ENCODE measurements at places on chromosomes 16 and 17.

- no peak for DNase-seq
Measured at GRCh38 chr17:82225368-82226029, 3.3 kb upstream of the SLC16A3 start.

- no peak for DNase-seq
Measured at GRCh38 chr17:27760069-27760885, 40.1 kb downstream of the NOS2 start.

DNA sequence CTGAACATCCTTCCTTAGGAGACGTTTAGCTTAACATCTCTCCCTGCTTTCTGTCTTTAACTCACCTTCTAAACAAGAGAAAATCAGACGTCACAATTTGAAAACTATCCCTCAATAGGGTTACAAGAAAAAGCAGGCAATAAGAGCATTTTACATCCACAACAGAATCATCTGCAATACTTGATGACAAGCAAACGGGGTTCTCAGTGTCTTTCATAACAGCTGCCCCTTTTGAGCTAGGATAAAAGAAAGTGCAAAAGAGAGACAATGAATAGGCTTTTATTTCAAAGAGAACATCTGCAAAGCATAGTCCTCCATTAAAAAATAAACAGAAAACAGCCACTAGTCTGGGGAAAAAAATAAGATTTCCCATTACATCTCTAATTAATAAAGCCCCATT, 13.2 kb downstream of the XYLT1 start:
- DNase-seq = no peak

DNA sequence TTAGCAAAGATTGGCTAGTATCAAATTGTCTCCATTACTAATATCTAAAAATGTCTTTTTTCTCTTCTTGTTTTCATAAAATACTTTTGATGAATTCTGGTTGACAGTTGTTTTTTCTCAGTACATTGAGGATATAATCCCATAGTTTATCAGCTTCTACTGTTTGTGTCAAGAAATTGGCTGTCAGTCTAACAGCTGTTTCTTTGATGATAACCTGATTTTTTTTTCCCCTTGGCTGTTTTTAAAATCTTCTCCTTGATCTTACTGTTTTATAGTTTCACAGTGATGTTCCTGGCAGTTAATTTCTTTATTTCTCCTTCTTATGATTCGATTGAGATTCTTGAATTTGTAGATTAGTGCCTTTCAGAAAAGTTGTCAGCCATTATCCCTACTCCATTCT, 315.3 kb upstream of the PMFBP1 start:
- DNase-seq = no peak

DNA sequence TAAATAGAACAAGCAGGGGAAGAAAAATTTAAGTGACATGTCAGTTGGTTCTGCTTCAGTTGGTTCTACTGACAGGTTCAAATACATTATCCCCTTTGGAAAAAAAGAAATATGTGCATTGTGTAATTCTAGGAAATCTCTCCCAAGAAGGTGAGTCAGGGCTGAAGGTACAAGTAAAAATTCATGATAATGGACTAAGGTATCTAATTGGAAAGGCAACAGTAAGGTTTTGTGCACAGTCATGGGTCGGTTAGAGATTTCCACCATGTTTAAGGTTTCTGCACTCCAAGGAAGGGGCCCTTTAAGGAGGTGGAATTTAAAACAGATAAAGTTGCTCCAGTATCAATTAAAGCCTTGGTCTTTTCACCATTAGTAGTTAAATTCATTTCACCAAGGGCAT, 17.9 kb upstream of the B4GALNT2 start:
- DNase-seq = no peak

DNA sequence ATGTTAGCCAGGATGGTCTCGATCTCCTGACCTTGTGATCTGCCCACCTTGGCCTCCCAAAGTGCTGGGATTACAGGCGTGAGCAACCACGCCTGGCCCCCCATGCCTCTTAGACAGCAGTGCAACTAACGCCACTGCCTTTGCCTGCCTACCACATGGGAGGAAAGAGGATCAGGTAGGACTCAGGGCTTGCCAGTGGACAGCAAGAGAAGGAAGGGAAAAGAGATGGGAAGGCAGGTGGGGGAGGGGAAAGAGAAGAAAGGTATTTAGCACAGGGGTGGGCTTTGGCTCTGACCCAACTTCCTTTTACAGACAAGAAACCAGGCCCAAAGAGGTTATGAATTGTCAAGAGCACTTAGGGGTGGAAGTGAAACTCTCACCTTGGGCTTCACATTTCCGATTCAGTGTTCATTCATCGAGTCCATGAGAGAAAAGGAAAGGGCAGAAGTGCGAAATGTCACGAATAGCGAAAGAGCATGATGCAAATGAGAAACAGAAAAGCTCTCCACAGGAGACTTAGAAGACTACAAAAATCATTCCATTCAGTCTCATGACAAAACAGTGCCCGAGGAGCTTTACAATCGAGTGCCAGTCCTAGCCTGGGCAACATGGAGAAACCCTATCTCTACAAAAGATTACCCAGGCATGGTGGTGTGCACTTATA, 36.4 kb downstream of the CDK5R1 start:
- DNase-seq = no peak

GRCh38 chr16:64705443-64705842, 416.4 kb downstream of the CDH11 start:
- no peak for DNase-seq

GRCh38 chr17:42553866-42554249, 1.1 kb downstream of the HSD17B1 start:
- no peak for DNase-seq

GRCh38 chr16:89409161-89409711, 81.1 kb downstream of the ANKRD11 start:
- DNase-seq = no peak

DNA sequence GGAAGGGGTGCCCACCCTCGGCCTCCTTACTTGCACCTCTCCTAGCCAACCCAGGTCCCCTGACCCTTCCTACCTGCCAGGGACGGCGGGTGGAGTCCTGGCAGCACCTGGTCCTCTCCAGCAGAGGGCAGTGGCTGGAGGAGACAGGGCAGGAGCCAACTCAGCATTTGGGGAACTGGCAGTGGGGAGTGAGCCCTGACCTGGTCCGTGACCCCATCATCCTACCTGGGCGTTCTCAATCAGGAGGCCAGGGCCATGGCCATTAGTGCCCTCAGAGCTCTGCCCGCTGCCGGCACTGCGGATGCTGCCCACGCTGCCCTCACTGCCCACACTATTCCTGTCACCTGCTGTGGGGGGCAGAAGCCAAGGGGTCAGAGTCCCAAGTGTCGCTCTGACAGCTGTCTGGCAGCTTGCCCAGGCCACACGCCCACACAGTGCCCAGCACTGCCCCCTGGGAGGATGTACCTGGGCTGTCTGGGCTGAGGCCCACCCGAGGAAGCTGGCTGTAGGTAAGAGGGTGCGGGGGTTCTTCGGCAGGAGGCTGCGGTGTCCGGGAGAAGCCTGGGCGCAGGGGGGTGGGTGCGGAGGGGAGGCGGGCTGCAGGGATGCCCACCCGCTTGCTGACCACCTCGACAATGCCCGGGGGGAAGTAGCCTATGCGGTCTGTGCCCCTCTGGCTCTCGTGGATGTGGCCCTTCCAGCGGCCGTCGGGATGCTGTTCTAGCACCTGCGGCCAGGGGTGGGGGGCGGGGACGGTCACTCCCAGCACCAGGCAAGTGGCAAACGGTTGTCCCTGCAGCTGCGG, 10.8 kb downstream of the CASKIN2 start:
- no peak for DNase-seq

DNA sequence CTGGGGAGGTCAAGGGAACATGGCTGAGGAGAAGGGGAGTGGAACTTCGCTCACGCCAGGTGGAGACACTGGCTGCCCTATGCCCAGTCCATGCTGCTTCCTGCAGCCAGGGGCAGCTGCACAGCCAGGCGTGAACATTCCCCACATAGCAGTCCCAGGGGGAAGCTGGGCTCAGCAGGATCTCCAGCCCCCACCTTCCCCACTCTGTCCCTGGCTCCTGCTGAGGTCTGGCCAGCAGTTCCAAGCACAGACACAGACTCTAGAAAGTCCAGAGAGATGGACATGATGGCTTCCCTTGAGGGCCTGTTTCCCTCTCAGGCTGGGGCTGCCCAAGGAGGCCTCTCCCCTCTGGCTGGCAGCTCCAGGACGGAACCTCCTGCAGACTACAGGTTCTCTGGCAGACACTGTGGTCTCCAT, 9.3 kb downstream of the JUP start:
- DNase-seq = no peak

DNA sequence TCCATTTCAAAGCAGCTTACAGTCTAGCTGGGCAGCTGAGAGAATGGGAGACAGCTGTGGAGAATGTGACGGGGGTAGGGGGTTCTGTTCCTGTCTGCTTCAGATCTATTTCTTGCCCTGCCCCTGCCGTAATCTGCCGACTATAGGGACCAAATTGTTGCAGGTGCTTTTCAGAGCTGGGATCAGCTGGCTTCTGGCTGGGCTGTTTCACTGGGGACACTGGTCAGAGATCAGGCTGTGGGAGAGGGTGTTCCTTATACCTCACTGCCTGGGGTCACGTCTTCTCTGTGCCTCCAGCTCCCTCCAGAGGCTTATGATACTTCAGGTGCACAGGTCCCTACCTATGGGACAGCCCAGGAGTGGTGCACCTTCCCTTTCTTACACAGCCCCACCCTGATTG, 514.9 kb upstream of the GOT2 start:
- DNase-seq = no peak

DNA sequence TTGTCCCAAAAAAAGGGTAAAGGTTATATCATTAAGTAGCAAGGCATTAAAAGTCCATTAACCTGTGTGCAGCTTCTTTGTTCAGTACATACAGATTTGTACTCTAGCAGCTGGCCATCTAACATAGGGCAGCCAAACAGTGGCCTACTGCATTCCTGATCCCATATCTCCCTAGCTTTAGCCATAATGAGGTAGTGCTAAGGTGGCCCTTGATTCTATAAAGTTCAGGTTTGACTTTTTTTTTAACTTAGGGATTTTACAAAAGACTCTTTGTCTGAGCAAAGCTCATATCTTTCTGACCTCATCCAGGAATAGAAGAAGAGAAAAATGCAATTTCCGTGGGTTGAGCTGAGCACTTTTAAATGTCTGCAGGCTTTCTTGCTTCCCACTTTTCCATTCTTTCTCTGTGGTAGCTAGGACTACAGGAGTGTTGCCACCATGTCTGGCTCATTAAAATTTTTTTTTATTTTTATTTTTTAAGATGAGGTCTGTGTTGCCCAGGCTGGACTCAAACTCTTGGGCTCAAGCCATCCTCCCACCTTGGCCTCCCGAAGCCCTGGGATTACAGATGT, 19.5 kb upstream of the CDC6 start:
- DNase-seq = no peak

- no peak for DNase-seq
Measured at GRCh38 chr16:86676254-86676670, 97.9 kb downstream of the FOXL1 start.

GRCh38 chr17:81295676-81296381, 722 bp upstream of the SLC38A10 start:
- DNase-seq = no peak

DNA sequence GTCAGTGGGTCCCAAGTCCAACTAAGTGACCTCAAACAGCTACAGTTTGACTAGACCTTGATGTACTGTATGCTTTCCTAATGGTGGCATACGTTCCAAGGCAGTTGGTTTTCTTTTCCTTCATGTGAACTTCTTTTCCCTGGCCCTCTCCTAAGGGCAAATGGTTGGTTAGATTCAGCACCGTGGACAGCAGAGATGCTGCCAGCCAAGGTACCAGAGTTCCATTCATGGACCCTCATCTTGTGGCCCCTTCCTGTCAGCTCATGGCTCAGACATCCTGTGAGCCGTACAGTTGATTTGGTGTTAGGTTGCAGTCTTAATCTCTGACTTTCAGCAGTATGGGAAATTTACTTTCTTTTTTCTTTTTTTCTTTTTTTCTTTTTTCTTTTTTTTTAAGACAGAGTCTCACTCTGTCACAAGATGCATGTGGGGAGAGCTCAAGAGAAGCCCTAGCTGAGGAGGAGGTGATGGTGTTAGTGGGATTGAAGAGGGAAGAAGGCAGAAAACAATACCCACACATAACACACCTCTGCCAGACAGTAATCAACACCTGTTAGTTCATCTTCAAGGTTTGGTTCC, 122.4 kb downstream of the USP31 start:
- no peak for DNase-seq

DNA sequence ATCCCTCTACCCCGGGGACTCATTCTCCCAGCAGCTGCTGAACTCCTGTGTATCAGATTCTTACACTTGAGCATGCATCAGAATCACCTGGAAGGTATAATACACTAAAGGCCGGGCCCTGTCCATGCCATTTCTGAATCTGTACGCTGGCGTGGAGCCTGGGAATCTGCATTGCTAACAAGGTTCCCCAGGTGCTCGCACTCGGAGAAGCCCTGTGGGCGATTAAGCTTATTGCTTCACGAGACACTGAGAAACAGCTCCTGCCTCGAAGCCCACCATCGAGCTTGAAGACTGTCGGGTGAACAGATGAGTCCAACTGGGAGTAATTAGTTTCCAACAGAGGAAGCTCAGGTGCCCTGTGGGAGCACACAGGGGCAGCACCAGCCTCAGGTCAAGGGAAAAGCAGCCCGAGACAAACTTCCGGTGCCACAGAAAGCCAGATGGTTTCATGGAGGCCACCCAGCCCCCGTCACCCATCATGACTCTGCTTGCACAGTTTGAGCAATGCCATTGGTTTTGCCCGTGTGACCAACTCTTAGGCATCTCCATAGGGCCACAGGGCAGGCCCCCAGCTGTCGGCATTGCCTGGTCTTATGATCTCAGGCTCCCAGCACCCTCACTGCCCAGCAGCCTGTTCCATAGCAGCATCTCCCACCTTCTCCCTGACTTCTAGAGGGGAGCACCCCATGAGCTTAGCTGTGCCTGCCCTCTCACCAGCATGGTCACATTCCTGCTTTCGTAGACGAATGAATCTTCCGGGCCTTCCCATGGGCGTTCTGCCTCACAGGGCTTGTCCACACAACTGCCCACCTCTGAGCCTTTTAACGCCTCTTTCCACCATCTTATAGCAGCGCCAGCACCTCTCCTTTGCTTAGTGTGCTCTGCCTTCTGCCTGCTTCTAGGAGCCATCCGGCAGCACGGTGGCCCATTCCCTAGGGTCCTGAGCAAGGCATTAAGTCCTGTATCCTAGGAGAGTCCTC, 10.9 kb downstream of the CTRB2 start:
- DNase-seq = no peak
